Activated T-helper 9 cell treated with anti-CD3 and anti-CD28 coated beads, Interleukin-2, amount 50 U/mL, for 16 hours (primary cell): ENCODE measurements at places on chromosomes 13 and 19.

- DNase-seq, result no peak
These were observed 351.3 kb downstream of the DACH1 start for GRCh38 chr13:71515744-71516038.

DNA sequence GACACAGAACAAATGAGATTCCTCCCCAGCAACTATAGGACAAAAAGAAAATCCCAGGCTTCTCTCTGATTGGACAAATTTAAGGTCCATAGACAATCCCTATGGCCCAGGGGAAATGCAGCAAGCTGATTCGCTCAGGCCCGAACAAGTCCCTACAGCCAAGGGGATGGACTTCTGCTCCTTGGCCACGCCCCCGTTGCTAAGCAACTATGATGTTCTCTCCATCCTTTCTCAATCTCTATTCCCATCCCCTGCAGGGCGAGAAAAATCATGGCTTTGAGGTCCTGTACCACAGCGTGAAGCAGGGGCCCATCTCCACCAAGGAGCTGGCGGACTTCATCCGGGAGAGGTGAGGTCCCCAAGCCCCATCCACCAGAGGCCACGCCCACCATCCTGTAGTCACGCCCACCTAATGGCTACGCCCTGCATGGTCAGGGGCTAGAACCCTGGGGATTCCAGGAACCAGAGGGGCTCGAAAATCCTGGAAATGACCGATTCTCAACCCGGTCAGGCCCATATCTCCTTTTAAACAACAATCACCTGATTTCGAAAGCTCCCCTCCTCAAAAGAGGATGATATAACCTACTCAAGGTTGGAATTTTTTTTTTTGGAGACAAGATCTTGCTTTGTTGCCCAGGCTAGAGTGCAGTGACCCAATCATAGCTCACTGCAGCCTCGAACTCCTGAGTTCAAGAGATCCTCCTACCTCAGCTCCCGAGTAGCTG is 11.4 kb downstream of the FCHO1 start:
- DNase-seq, result no peak

DNA sequence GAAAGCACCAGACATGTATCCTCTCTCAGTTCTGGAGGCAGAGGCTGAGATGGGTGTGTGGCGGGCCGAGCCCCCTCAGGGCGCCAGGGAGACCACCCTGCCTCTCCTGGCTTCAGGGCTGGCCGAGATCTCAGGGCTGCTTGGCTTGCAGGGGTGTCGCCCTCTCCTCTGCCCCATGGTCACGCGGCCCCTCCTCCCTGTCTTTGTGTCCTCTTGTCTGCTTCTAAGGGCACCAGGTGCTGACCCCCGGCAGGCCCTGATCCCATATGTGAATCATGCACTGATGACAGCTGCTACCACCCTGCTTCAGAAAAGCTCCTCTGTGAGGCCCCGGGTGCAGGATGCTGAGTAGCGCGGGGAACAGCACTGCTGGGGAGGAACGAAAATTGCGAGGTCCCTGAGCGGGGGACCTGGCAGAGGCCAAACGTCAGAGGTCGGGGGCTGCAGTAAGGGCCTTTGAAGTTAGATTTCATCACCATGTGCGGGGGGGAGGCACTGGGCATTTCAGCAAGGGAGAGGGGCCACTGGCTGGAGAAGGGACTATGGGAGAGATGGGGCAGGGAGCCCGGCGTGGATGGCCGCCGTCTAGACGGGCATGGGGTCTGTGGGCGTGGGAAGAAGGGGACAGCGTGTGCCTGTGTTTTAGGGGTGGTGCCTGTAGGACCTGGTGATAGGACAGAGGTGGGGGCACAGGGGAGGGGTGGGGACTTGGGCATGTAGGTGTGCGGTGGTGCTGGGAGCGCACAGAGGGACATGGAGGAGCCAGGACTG is 125.2 kb downstream of the KDM4B start:
- DNase-seq, result no peak

DNA sequence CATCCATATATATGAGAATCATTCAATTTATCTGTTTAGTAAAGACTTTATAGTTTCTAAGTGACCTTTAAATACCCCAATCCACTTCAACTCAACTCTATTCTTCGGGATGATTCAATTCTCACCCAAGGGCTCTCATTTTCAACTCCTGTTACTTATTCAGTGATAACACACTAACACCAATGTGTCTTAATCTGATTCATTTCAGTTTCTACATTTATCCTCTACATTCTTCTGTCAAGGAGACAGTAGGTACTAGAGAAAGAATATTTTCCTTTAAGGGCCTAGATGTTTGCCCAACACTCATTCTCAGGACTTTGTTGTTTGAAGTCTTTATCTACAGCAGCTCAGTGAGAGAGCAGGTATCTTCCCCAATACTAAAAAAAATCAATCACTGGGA is 7.1 kb downstream of the ARGLU1 start:
- no peak for DNase-seq
